ENCODE measurements at places on chromosomes 2 and 18.

DNA sequence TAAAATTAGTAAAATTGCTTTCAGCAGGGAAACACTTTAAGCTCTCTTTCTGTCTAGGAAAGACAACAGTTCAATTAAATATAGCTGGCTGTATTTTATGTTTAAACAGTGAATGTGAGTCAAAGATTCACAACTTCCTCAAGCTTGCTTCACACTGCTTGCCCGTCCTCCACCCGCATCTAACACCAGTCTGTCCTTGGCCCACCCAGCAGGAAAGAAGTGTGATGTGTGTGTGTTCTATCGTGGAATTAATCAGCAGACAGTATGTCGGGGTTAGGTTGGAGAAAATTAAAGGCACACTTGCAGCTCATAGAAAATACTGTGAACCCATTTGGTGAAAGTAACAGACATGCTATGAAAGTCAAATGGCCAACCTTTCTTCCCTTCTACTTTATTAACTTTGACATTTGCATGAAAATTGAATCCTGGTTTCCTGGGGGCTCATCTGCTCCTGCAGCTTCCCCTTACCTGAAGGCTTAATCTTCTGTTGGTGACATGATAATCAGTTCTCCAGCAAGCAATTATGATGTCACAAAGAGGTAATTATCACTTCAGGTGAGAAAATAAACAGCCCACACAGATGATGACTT, 182.0 kb downstream of the UXS1 start:
- DNase-seq: no peak
- no peaks in the 10 kb centered on the region for H3K27me3 ChIP-seq
- no peak overlapping the region for H3K4me3 ChIP-seq
- no peak overlapping the region for H3K27ac ChIP-seq
- peaks cover 1% of the 10 kb centered on the region for H3K36me3 ChIP-seq

DNA sequence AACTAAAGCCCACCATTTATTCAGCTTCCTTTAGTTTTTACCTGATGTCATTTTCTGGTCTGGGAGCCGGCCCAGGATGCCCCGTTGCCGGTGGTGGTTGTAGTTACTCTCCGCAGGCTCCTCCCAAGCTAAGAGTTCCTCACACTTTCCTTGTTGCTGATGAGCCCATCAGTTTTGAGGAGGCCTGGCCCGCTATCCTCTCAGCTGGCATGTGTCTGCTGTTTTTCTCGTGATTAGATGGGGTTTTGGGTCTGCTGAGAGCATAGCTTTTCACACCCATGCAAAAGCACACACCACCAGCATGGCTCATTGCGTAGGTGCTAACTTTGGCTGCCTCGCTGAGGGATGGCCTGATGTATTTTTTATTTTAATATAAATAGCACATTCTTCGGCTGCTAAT, 72.1 kb downstream of the PSMG2 start:
- peaks cover 2% of the 10 kb centered on the region for H3K4me1 ChIP-seq
- H3K27ac ChIP-seq: peak overlapping the region; percentile 13
- no peak for DNase-seq
- no peaks in the 10 kb centered on the region for H3K36me3 ChIP-seq
- H3K4me3 ChIP-seq: peak overlapping the region; percentile 78

DNA sequence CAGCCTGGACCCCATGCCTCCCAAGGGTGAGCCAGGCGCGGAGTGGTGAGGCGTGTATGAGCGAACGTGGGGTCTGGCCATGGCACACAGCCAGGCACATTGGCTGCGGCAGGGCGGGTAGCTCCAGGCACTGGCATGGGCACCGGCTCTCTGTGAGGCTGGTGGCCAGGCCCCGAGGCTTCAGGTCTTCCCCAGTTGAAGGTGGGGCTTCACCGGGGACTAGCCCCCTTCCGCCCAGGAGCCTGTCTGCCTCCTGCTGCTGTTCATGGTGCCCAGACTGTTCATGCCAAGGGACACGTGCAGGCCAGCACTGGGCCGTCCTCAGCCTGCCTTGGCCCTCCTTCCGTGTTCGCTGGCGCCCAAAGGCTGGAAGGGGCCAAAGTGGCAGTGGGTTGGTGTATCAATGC, 26.8 kb downstream of the DDX1 start:
- no peak overlapping the region for H3K27ac ChIP-seq
- no peak overlapping the region for H3K4me3 ChIP-seq
- H3K4me1 ChIP-seq: peaks cover 4% of the 10 kb centered on the region
- no peaks in the 10 kb centered on the region for H3K27me3 ChIP-seq

DNA sequence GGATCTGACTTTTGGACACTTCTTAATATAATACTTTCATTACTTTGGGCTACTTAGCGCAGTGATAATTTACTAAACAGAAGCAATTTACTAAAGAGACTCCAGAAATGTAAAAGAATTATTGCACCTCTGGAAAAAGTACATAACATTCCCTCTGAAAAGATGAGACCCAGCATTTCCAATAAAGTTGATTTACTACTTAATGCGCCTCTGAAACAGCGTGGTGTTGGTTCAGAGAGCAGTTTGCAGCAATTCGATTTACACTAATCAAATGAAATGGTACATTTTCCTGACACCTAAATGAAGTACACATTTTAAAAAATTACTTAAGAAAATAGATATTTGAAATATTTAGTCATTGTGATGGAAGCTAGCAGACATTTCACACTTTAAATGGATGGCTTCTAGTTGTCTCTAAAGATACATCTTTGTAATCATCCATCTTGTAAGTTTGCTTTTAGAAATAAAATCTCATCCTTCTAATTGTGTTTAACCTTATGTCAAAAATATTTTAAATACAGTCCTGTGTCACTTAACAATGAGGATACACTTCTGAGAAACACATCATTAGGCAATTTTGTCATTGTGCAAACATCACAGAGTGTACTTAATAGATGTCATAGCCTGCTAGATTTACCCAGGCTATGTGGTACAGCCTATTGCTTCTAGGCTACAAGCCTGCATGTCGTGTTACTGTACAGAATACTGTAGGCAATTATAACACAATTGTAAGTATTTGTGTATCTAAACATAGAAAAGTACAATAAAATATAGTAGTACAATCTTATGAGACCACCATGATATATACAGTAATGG, 284.6 kb upstream of the UBE2E3 start:
- no peak for DNase-seq
- H3K4me3 ChIP-seq: no peak overlapping the region
- no peaks in the 10 kb centered on the region for H3K4me1 ChIP-seq
- H3K36me3 ChIP-seq: no peaks in the 10 kb centered on the region
- H3K27me3 ChIP-seq: no peaks in the 10 kb centered on the region

DNA sequence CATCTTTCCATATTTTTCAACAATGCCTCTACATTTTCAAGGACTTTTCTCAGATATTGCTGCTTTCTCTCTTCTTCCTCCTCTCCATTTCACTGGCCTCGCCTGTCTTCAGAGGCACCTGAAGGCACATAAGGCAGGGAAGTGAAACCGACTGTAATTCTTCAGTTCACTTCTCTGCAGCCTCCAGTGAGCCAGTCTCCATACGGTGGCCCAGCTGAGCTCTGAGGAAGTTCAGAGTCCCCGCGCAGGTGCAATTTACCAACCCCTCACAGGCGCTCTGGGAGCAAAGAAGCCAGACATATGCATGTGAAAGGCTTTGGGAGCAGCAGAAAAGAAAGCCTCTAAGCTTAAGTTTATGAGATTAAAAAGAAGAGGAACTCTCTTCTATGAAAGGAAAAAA, 12.4 kb downstream of the KLHL14 start:
- no peak for DNase-seq
- H3K27me3 ChIP-seq: peaks cover 2% of the 10 kb centered on the region
- no peaks in the 10 kb centered on the region for H3K4me1 ChIP-seq
- no peak overlapping the region for H3K27ac ChIP-seq
